Right renal cortex interstitium (tissue), 3 donors: ENCODE measurements at places on chromosomes 5 and 9.

- no peak for DNase-seq
Observed at GRCh38 chr5:56383761-56384160, 150.6 kb upstream of the ANKRD55 start.

DNA sequence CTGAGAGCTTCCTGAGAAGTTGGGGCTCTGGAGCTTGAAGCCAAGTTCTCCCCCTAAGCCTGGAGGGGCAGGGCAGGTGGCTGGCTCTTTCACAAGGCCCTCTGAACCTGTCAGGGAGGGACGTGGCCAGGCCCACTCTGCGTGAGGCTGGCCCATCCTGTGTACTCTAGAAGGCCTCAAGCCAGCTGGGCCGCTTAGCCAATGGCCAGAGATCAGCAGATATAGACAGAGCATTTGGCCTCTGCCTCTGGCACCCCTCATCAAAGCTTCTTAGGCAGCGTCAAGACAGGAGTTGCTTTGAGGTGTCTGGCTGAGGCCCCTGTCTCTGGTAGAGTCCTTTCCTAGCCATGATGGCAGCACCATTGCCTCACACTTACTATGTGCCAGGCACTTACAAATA is 105.6 kb downstream of the FGF18 start:
- no peak for DNase-seq

DNA sequence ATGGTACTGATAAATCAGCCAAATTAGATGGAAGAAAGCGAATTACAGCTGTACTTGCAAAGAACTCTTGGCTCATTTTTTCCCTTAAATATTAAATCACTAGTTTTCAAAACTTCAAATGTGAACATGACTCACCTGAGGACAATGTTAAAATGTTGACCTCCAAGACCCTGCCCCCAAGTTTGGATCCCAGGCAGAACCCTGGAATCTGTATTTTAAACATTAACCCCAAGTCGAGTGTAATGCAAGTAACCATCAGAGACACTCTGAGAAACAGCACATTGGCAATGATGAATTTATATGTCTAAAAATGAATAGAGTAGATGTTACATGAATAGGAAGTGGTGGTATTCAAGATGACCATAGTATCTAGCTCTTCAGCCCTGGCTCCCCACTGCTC is 2.3 kb upstream of the CD274 start:
- no peak for DNase-seq

GRCh38 chr5:34002629-34003328 is 5.1 kb downstream of the AMACR start:
- no peak for DNase-seq

- no peak for DNase-seq
Observed at GRCh38 chr5:11050596-11051304, 289.7 kb upstream of the DAP start.

DNA sequence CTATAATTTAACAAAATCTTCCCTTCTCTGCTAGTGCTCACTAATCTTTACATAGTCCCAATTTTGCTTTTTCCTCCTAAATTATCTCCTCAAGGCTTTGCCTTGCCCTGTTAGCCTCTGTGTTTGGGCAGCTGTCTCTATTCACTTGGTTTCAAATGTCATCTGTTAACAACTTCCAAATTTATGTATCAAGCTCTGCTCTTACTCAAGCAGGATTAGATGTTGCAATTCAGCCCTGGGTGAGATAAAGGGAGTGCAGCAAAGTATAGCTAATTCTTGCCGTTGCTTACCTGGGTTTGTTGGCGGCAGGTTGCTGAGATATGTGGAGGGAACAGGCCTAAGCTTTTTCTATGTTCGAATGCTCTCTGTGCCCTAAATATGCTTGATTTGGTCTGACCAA is 483.8 kb downstream of the DMAC1 start:
- DNase-seq: no peak

- no peak for DNase-seq
Observed at GRCh38 chr9:78298046-78298765, 1.3 kb downstream of the PSAT1 start.

GRCh38 chr9:1018121-1018520 is 32.0 kb upstream of the DMRT2 start:
- DNase-seq: no peak

DNA sequence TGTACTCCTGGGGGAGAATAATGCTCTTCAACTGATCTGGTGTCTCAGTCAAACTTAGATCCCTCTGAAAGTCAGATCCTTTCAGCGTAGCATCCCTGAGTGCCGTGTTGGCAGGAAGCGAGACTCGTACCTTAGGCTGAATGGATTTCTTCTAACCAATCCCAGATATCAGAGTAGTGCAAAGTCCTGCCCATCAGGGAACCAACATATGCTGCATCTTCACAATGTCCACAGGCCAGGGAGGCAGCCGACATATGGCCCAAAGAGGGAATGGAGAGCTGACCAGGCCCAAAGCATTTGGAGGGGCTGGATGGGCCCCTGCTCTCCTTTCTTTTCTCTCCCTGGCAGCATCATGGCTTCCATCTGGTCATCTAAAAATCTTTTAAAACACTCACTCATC is 497.0 kb upstream of the DAP start:
- DNase-seq: no peak

GRCh38 chr5:54136516-54137440 is 173.6 kb downstream of the ARL15 start:
- no peak for DNase-seq
